H54 (cell line): ENCODE measurements at places on chromosomes 7 and 10.

- DNase-seq = no peak
Measured at GRCh38 chr10:123848564-123849457, 42.8 kb downstream of the CPXM2 start.

- no peak for DNase-seq
Measured at GRCh38 chr7:91383053-91383904, 119.0 kb downstream of the FZD1 start.

DNA sequence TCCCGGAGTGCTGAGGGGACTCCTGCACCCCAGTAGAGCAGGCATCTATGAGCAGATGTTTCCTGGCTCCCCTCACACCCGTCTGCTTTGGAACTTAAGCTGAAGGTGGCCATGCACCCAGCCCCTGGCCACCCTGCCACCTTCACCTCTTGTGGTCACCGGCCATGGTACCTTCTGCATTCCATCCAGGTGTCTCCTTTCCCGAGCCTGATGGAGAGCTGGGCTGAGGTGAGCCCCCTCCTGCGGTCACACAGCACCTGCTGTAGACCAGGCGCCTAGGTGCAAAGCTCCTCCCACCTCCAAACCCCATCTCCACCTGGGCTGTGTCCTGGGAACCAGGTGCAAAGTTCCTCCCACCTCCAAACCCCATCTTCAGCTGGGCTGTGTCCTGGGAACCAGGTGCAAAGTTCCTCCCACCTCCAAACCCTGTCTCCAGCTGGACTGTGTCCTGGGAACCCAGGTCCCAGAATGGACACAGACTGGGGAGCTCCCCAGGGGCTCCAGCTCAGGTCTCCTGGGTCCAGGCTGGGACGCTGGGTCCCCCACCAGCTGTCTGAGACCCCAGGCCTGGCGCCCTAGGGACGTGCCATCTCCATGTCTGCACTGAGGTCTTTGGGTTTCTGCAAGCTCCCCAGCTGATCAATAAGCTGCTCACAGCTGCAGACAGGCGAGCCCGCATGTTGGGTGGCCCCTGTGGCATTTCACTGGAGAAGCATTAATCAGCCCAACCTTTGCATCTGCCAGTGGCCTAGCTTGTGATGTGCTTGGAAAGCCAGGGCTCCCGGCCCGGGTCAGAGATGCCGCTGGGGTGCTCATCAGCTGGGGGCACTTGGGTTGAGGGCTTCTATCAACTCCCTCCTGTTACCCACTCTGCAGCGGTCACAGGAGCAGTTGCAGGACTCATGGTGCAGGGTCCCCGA, 61.2 kb upstream of the INPP5A start:
- no peak for DNase-seq

DNA sequence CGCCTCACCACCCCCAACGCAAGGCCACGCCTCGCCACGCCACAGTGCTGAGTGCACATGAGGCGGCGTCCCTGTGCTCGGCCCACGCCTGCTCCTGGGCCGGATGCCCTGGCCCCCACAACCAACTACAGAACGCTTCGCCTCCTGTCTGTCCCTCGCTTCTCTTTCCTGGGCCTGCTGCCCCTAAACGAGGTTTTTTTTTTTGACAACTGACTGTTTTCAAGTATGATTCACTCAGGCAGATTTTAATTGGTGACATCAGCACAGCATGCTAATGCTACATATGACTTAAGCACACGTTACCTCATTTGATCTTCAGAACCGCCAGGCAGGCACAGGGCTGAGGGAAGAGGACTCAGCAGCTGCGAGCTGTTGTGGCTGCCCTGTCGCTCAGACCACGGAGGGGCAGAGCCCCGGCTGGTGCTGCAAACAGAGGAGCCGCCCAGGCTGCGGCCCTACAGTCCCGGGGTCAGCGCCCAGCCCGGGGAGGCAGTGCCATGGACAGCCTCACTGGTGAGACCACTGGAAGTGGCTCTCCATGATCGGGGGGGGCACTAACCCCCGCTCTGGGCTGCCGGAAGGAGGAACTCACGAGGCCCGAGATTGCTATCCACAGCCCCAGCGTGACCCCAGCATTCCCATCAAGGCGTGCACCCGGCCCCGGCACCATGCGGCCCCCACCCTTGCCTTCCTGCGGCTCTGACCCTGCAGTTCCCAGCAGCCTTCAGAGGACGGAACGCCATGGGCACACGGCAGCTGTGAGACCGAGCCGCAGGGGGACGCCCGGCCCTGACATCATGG, 212.8 kb downstream of the MAD1L1 start:
- peak; percentile 80 for DNase-seq

- no peak for DNase-seq
Measured at GRCh38 chr7:21524680-21525079, 18.2 kb upstream of the DNAH11 start.

- no peak for DNase-seq
Measured at GRCh38 chr10:133388236-133388972, 5.6 kb upstream of the MTG1 start.

GRCh38 chr10:78700816-78701520, 367.8 kb upstream of the ZMIZ1 start:
- no peak for DNase-seq

DNA sequence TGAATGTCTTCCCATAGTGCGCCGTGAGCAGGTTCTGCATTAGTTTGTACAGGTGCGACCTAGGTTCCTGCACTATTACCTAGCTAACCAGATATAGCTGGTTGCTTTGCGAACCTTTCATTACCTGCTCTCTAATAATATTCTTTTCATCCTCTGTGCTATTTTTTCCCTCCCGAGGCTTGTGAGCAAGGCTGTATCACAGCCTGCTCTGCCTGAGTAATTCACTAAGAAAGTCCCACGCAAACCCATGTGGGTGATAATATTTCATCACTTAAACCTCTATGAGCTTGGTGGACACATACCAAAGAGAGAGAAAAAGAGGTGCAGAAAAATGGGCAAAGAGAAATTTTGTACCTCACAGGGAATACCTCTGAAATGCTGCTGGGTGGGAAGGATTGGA, 8.4 kb downstream of the INHBA start:
- no peak for DNase-seq

DNA sequence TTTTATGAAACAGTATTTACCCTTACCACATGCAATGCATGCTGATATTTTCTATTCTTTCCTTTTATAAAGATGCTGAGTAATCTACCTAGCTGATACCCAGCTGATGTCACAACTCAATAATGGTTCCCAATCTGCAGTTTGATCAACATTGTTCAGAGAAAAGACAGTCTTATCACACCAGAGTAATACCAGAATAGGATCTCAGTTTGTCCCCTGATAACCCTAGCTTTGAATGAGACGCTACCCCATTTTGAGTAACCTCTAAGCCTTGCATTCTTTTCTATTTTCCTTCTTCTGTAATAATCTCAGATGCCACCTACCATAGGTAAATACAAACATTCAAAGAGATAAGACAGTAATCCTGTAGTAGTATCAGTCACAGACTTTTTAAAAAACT, 99.6 kb upstream of the RELN start:
- no peak for DNase-seq

DNA sequence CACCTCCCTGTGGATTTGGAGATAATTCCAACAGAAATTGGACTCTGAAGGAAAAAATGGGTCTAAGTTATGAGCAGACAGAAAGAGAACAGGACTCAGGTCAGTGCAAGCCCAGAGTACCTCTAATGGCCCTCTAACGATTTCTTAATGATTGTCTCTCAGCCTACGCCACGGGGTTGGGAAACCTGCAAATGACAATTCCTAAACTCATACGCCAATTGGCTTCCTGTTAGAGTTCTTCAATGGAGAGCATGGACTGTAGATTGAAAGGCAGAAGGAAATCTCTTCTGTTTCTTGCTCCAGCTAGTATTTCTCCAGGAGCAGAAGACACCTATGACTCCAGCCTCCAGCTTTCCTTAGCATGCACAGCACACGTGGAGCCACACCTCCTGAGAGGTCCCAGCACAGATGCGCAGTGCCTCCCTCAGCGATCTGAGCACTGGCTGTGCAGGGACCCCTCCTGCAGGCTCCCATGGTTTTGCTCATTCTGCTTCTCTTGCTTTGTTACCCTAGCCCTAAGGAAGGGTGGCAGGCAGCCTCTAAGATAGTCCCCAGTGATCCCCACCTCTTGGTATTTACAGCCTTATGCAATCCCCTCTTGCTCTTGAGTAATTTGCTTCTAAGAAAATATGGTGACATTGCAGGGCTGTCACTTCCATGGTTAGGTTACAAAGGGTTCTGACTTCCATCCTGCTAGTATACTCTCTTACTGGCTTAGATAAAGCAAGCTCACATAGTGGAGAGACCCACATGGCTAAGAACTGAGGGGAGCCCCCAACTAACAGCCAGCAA, 30.1 kb downstream of the DENND11 start:
- DNase-seq = no peak

- no peak for DNase-seq
Measured at GRCh38 chr7:37337522-37337921, 111.1 kb downstream of the ELMO1 start.

GRCh38 chr7:100418930-100419659, 9.4 kb downstream of the ZCWPW1 start:
- no peak for DNase-seq

DNA sequence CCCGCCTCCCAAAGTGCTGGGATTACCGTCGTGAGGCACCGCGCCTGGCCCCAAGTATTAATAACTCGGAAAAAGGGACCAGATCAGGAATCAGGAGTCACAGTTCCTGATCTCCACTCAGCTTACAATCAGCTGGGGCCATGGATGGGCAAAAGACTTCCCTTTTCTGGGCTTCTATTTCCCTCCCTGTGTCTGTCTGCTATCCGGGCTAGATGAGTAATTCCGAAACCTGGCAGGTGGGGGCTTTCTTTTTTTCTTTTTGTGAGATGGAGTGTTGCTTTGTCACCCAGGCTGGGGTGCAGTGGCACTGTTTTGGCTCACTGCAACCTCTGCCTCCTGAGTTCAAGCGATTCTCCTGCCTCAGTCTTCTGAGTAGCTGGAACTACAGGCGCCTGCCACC, 11.6 kb downstream of the RPS24 start:
- no peak for DNase-seq

- DNase-seq = no peak
Measured at GRCh38 chr10:127129104-127129503, 67.3 kb downstream of the INSYN2A start.

- no peak for DNase-seq
Measured at GRCh38 chr7:23294549-23295400, 4.4 kb upstream of the MALSU1 start.

- no peak for DNase-seq
Measured at GRCh38 chr10:44028384-44029137, 356.3 kb downstream of the CXCL12 start.

- no peak for DNase-seq
Measured at GRCh38 chr7:143042790-143043271, 9.3 kb upstream of the OR6V1 start.

- DNase-seq = no peak
Measured at GRCh38 chr7:51477819-51478218, 161.2 kb upstream of the COBL start.

DNA sequence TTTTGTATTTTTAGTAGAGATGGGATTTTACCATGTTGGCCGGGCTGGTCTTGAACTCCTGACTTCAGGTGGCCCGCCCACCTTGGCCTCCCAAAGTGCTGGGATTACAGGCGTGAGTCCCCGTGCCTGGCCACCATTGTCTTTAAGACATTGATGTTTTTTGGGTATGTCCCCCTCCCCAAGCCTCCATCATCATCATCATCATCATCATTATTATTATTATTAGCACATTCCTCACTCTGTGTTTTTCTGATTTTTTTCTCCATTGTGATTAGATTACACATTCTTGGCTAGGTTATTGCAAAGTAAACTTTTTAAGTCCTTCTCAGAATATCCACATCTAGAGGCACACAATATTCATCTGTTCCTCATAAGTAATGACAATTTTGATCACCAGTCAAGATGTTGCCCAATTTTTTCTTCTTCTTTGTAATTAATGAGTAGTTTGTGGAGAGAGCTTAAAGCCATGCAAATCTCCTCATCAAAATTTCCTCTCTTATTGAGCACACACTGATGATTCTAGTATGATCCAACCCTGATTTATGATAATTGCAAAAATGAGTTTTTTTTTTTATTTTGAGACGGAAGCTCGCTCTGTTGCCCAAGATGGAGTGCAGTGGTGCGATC, 47.5 kb downstream of the EPC1 start:
- no peak for DNase-seq

DNA sequence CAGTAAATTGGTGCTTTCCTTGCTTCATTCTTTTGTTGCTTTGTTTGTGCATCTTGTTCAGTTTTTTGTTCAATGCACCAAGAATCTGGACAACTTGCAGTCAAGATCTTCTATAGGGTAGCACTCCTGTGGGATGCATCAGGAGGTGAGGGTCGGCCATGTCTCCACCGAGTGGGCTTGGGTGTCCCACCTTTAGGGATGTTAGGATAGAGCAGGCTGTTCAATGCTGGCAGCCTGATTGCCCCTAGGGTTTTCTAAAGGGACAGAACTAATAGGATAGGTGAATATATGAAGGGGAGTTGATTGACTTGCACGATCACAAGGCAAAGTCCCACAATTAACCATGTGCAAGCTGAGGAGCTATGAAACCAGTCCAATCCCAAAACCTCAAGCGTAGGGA, 109.9 kb downstream of the GLRX3 start:
- DNase-seq = no peak

DNA sequence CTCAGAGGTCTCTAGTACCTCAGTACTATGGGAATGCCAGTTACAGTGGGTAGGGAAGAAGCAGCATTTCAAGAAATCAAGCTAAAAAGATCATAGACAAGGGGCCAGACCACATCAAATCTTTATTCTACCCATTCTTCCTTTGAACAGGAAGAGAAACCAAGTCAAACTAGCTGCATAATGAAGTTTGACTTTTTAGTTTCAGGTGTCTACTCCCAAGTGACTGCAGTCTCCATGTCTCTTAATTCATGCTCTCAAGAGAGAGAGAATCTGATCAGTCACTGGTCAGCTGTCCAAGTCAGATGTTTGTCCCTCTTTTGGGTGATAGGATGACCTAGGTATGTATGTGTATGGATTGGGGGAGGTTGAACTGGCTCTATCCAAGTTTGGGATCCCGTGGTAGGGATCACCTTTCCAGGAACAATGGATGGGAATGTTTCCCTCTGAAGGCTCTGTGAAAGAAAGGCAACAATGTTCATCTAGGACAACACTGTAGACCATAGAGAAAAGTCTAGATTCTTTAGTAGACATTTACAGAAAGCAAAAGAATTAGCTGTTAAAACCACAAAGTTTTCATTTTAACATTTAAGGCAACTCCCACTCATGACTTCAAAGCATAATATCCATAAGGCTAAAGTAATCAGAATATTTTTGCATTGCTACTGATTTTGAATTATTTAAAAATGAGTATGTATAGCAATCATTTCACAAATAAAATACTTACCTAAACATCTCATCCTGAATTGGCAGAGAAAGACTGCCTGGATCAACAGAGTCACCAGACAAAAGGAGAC, 30.1 kb upstream of the PRTFDC1 start:
- no peak for DNase-seq

GRCh38 chr7:108384716-108385483, 71.3 kb downstream of the NRCAM start:
- no peak for DNase-seq

GRCh38 chr7:77525231-77525630, 11.9 kb upstream of the PTPN12 start:
- DNase-seq = no peak

GRCh38 chr7:158646766-158647474, 57.7 kb downstream of the NCAPG2 start:
- no peak for DNase-seq
